ENCODE measurements at places on chromosomes 5 and 9. TPM values are rescaled to one million over a fixed set of nuclear protein-coding genes. Genes with fewer than 3 reads are reported as not detected.
A peak's percentile ranks its signal among the peaks of the same experiment; 100 is the strongest.

Gene RNF180
- 16.6 TPM for total RNA-seq

Gene EGFLAM
- total RNA-seq = 3.1 TPM

Gene SV2C
- total RNA-seq = 0.55 TPM

Gene SPAAR
- total RNA-seq = 3.2 TPM

Gene CFAP77
- total RNA-seq = not detected

Gene CD274
- total RNA-seq = 1.2 TPM

Gene FRRS1L
- 2.3 TPM for total RNA-seq

Gene AGPAT2
- total RNA-seq = 32.0 TPM

Gene BRINP1
- 0.27 TPM for total RNA-seq

Gene KCNV2
- total RNA-seq = not detected

- DNase-seq = peak; percentile 87
Measured at GRCh38 chr9:35908504-35909125, 675 bp upstream of the SPAAR start.

- no peak for DNase-seq
Measured at GRCh38 chr5:160835818-160836528, 16.0 kb downstream of the ATP10B start.

GRCh38 chr9:16245756-16246440 lies 624.6 kb downstream of the BNC2 start:
- DNase-seq = no peak

DNA sequence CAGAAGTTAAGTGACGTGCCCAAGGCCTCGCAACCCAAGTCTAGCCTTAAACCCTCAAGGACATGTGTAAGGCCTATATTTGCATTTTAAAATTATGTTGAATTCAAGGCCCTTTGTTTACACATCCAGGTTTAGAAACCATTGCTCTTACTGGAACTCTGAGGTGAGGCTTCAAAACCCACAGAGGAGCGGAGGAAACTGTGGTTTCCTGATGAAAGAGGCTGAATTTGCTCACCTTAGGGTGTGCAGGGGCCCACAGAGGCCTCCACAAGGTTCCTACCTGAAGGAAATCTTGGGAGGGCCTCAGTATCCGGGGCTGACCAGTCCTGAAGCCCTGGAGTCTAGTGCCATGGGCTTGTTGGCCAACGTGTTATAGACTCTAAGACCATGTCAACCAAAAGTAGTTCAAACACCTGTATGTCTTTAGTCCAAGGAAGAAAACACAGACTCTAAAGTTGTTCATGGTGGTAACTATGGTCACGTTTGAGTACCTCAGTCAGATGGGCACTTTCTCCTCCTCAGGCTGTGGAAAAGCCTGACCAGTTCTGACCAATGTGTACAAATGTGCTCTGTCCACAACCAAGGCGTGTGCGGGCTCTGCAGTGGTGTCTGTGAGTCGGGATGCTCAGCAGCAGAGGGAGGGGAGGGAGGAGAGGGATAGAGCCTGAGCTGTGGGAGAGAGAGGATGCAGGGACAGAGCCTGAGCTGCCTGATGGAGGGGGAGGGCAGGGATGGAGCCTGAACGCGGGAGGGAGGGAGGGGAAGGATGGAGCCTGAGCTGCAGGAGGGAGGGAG lies 124.6 kb upstream of the ERCC6L2 start:
- DNase-seq = no peak

DNA sequence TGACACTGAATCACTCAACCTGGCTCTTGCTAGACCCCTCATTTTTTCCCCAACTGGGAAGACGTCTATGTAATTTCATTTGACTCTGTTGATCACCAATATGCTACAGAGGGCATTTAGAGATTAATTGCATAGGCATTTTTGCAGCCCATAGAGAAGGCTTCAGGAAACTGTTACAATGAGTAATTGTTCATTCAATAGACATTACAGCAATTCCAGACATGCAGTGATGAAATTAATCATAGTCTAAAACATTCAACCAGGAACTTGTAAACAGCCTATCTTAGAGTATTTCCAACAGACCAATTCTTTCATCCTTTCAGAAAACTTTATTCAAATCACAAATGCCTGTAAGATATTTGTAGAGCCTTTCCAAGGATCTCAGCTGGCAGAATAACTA lies 122.3 kb downstream of the MARCHF11 start:
- DNase-seq = no peak

- no peak for DNase-seq
Measured at GRCh38 chr9:99773468-99774138, 48.1 kb upstream of the NR4A3 start.

DNA sequence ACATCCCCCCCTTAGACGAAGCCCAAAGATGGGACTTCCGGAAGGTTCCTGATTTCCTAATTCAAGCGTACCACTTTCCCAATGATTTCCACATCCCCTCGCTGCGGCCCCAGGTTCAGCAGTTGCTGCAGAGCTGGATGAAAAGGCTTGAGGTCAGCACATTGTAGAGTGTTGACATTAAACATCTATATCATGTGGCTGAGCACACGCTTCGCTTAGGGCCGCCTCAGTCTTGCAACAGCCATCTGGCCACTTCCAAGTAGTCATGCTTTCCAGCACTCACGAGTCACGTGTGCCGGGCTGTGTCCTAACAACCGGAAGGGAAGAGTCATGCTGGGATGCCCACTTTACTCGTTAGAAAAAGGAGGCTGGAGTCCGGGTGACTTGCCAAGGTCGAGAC lies 340.6 kb upstream of the IRX4 start:
- no peak for DNase-seq

DNA sequence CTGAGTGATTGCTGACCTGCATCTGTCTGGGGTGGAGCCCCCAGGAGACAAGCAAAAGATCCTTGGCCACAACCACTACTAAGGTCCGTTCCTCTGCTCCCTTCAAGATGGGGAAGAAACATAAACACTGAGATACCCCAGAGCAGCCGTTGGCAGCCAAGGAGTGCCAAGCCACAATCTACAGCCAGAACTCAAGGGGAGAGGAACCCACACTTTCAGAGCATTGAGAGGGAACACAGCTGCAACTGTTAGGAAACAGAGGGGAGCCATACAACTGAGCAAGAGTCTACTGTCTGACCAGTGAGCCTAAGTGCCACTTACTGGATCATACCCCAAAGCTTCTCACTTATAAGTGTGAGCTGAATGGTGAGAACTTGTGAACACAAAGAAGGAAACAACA lies 44.6 kb upstream of the ADRB2 start:
- no peak for DNase-seq

- no peak for DNase-seq
Measured at GRCh38 chr9:97904725-97905124, 17.6 kb downstream of the TRMO start.

DNA sequence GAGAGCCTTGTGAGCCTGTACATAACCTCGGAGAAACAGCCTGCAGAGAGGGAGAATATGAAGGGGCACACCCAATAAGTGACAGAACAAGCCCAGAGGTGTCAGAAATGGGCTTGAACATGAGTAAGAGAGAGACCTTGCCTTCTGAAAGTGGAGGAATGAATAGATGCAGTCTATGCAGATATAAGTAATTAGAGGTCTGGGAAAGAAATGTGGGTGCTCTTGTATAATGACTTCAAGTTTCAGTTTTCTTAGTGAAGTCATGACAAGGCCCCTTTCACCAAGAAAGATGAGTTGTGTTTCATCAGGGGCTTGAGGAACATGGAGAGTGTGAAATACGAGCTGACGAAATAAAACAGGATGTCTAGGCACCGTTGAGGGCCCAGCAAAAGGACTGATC lies 15.1 kb downstream of the GRAMD2B start:
- DNase-seq = no peak

DNA sequence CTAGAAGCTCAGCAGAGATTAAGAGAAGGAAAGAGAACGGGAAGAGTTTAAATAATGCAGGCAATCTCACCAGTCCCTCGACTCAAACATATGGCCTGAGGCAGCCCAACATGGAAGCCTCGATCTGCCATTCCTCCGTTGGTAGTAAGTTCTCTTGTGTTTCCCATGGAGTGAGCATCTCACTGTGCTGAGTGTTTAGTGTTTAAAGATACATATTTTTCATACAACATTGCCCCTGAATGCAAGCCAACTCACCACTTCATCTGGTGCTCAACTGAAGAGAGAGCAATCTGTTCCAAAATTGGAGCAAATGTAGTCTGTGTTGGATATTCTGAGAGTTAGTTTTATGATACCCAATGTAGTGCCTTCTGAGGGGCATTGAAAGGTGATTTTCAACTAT lies 171.5 kb upstream of the ATP10B start:
- DNase-seq = no peak

DNA sequence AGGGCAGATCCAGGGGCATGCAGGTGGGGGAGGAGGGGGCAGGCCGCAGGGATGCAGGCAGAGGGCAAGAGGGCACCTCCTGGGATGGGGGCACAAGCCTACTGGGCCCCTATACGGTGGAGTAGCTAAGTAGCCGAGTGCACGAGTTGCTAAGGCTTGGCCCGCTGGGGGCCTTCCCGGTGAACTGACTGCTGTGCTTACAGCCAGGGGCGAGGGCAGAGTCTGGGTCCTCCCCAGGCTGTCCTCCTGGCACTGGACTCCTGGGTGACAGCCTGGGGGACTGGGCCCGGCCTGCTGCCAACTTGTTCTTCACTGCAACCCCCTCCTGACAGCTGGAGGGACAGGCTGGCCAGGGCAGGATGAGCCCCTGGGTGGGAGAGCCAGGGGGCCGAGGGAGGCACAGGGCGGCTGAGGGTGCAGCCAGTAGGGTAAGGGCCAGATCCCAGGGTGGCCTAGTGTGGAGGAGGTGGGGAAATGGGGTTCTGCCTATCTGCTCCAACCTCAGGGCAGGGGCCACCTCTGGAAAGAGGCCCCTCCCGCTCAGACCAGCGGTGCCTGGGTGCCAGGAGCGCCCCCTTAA lies 1.7 kb upstream of the EGFL7 start:
- no peak for DNase-seq

- DNase-seq = no peak
Measured at GRCh38 chr9:73701415-73702057, 549.9 kb downstream of the ANXA1 start.

- no peak for DNase-seq
Measured at GRCh38 chr9:15697446-15697851, 144.6 kb downstream of the CCDC171 start.

DNA sequence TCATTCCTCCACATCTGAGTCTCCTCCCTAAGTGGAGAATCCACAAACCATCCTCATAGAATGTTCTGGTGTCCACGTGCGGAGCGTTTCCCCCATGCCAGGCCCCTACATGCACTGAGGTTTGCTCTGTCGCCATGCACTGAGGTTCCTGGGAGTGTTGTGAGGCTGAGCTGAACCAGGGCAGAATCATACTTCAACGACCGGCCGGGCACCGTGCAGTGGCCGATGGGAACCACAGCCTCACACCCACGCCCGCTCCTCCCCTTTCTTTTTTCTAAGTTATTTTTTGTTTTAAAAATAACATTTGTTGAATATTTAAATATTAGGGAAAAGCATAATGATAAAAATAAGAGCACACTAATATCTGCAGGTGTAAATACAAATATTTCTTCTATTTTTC lies 260.4 kb upstream of the IRX4 start:
- DNase-seq = no peak

DNA sequence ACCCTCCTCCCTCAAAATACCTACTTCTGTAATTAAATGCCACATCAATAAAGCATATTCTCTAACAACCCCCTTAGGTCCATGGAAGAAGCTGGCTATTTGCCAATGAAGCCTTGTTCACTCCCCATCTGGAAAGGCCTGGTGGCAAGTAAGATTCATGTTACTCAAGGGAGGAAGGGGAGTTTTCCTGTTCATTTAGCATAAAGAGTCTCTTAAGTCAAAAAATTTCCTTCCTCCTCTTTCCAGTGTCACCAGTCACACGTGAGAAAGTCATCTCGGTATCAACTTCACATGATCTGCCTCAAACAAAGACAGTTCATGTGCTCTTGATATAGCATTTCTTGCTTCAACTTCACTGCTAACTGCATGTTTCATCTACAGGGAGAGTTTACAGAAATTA lies 32.7 kb upstream of the RIC1 start:
- DNase-seq = no peak

DNA sequence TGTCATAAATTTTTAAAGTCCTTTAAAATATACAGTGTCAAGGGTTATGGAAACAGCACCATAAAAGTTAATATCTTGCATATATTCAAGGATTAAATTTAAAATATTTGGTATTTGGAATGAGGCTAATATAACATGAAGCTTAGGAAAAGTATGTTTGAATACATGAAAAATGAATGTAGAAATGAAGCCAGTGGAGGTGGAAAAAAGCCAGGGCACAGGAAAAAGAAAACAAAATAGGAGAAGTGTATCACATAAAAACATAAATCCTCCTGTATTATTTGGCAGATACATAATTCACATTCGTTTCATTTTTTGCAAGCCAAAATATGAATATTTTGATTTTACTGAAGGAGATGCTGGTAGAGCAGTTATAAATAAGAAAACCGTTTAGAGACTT lies 587.0 kb upstream of the ZNF608 start:
- DNase-seq = no peak
